ENCODE measurements at places on chromosomes 12 and 14.

- DNase-seq, result peak; percentile 24
These were observed 159.4 kb upstream of the TMTC2 start for GRCh38 chr12:82527165-82527780.

- DNase-seq, result peak; percentile 92
These were observed 10.0 kb downstream of the CAPZA3 start for GRCh38 chr12:18747895-18748294.

- no peak for DNase-seq
These were observed 326.4 kb downstream of the RPL10L start for GRCh38 chr14:46325157-46325556.

DNA sequence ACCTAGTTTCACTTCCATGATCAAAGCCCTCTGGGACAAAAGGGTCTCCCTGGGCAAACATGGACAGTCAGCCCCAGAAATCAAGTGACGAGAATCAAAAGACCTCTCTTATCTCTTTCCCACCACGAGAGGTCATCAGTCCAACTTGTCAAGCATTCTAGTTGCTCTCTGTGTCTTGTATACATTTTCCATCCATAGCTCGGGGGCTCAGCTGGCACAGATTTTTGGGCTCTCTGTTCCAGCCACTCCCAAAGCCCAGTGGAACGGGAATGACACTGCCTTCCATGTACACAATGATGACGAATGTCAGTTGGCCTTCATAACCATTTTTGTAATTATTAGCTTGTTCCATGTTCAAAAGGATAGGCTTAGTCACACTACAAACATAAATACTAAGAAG is 29.7 kb downstream of the NOS1 start:
- DNase-seq, result no peak

- DNase-seq, result no peak
These were observed 628.9 kb upstream of the TBX3 start for GRCh38 chr12:115312901-115313300.

DNA sequence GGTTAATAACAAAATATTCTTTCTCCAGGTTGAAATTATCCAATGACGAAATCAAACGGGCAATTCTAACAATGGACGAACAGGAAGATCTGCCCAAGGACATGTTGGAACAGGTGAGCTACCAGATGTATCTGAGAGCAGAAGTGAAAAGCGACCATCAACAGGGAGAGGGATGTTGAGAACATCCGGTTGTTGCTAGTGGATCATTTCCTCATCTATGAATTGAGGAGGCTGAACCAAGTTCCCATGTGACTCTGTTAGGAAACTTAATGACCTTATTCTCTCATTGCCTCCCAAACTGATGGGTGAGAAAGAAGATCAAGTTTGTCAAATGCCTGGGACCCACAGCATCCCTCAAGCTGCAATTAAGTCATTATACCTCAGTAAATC is 117.7 kb downstream of the GPR135 start:
- DNase-seq, result no peak

- DNase-seq, result no peak
These were observed 121.2 kb upstream of the SLC38A2 start for GRCh38 chr12:46493834-46494181.

DNA sequence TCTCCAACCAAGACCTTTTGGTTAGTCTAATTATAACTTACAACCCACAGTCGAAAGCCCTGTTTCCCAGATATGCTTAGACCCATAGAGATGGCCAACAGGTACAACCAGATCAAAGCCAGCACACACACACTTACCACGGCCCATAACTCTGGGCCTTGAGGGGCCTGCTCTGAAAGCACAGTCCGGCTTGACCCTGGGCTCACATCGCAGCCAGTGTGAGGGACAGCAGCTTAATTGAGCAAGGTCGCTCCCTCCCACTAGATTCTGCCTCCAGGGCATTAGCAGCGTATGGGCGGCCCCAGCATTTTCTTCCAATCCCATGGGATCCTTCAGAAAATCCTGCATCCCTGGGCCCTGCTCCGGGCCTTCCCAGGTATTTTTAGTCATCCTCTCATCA is 157.4 kb upstream of the FKBP4 start:
- no peak for DNase-seq

GRCh38 chr12:113903381-113903863 is 62.7 kb downstream of the RBM19 start:
- no peak for DNase-seq

GRCh38 chr14:35374263-35374712 is 30.3 kb downstream of the NFKBIA start:
- peak; percentile 95 for DNase-seq

DNA sequence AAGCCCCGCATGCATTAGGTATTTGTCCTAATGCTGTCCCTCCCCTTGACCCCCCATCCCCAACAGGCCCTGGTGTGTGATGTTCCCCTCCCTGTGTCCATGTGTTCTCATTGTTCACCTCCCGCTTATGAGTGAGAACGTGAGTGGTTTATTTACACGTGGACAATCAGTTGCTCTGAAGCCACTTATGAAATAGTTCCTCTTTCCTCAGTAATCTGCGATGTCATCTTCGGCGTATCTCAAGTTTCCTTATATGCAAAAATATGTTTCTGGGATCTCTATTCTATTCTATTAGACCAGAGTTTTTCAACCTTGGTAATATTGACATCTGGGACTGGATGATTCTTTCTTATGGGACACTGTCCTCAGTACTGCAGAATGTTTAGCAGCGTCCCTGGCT is 56.0 kb upstream of the DCD start:
- DNase-seq, result no peak

DNA sequence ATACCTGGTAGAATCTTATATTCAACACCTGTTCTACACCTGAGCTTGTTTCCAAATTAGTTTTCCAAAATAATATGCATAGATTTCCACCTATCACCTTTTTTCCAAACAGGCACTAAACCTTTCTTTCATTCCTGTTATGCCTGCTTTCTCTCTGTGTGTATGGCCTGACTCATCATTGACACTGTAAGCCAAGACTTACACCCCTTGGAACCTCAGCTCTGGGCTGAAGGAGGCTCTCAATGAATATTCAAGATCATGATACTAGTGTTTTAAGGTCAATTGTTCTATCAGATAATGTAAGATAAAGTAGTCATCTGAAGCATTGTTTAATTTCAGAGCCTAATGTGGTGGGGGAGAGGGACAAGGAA is 1193.3 kb downstream of the FLRT2 start:
- no peak for DNase-seq
